ENCODE measurements at places on chromosomes 1 and 21. TPM values are rescaled to one million over a fixed set of nuclear protein-coding genes. Genes with fewer than 3 reads are reported as not detected.

Gene FALEC
- total RNA-seq: not detected

Gene LCE2B
- not detected for total RNA-seq

Gene SEMA6C
- total RNA-seq: 0.06 TPM

Gene DCST1
- not detected for total RNA-seq

Gene FAM177B
- total RNA-seq: not detected

Gene FAM167B
- total RNA-seq: 0.19 TPM

Gene PTPN22
- total RNA-seq: 1.5 TPM

Gene OR10T2
- total RNA-seq: not detected

Gene KCNA3
- not detected for total RNA-seq

Gene ALDH4A1
- 10.8 TPM for total RNA-seq

DNA sequence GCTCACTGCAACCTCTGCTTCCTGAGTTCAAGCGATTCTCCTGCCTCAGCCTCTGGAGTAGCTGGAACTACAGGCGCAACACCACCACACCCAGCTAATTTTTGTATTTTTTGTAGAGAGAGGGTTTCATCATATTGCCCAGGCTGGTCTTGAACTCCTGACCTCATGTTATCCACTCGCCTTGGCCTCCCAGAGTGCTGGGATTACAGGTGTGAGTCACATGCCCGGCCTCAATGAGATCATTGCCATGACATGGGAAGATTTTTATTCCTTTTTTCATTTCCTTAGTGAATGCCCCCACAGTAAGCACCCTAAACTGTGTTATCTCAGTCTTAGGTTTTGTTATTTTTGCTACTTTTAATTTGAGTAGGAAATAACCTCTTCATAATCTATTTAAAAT, 977.9 kb downstream of the BRINP3 start:
- H3K36me3 ChIP-seq: no peaks in the 10 kb centered on the region
- H3K4me3 ChIP-seq: no peak overlapping the region
- no peaks in the 10 kb centered on the region for H3K4me1 ChIP-seq
- no peak overlapping the region for H3K27ac ChIP-seq
- DNase-seq: no peak
- H3K27me3 ChIP-seq: no peaks in the 10 kb centered on the region

GRCh38 chr1:209157546-209158249, 425.8 kb upstream of the CAMK1G start:
- no peaks in the 10 kb centered on the region for H3K36me3 ChIP-seq
- DNase-seq: no peak
- H3K27ac ChIP-seq: no peak overlapping the region
- H3K4me1 ChIP-seq: no peaks in the 10 kb centered on the region
- H3K27me3 ChIP-seq: no peaks in the 10 kb centered on the region

GRCh38 chr1:209751627-209752231, 4.1 kb upstream of the TRAF3IP3 start:
- H3K4me3 ChIP-seq: no peak overlapping the region
- H3K27ac ChIP-seq: no peak overlapping the region
- DNase-seq: no peak
- no peaks in the 10 kb centered on the region for H3K36me3 ChIP-seq
- peaks cover 9% of the 10 kb centered on the region for H3K4me1 ChIP-seq

DNA sequence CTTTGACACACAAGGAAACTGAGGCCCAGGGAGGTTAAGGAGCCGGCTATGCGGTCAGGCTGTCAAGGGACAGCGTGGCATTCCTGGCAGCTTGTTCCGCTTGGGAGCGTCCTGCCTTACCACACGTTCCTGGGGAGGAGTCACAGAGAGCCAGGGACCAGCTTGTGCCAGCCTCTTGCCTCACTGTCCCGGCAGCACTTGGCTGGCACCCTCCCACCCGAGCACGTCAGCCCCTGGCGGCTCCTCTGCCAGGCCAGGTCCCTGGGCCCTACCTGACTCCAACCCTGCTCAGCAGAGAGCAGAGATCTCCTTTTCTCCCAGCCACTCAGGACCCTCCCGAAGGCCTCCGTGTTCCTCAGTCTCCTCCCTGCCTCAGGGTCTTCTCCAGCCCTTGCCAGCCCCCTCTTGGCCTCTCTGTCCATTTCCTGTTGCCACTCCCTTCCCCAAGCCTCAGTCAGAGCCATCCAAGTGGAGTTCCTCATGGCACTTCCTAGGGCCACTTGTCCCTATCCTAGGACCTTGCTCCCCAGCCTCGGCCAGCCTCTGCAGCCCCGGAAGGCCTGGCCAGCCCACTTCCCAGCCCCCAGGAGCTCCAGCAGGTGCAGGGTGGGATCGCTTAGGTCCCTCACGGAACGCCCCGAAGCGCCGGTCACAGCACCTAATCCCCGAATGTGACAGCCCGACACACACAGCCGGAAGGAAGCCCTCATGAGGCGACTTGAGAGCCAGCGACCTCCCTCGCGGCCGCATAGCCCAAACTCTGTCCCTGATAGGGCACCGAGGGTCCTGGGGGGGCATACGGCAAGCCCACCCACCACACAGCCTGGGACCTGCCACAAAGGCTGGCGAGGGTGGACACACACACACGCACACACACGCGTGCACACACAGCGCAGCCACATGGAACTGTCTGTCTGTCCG, 130.3 kb downstream of the CASZ1 start:
- no peaks in the 10 kb centered on the region for H3K4me1 ChIP-seq
- no peak overlapping the region for H3K27ac ChIP-seq
- peaks cover 30% of the 10 kb centered on the region for H3K27me3 ChIP-seq

- no peak for DNase-seq
- peaks cover 5% of the 10 kb centered on the region for H3K4me1 ChIP-seq
- H3K36me3 ChIP-seq: peaks cover 7% of the 10 kb centered on the region
- H3K27me3 ChIP-seq: no peaks in the 10 kb centered on the region
- H3K27ac ChIP-seq: no peak overlapping the region
These were observed 420 bp upstream of the VPS13D start for GRCh38 chr1:12229386-12229834.

DNA sequence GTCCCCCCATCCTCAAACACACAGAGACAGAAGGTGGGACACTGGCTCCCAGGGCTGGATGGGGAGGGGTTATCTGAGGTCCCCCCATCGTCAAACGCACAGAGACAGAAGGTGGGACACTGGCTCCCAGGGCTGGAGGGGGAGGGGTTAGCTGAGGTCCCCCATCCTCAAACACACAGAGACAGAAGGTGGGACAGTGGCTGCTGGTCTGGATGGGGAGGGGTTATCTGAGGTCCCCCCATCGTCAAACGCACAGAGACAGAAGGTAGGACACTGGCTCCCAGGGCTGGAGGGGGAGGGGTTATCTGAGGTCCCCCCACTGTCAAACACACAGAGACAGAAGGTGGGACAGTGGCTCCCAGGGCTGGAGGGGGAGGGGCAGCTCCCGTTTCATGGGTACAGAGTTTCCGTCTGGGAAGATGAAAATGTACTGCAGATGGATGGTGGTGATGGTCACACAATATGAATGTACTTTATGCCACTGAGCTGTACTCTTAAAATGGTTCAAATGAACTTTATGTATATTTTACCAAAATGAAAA, 69.2 kb downstream of the SCCPDH start:
- no peaks in the 10 kb centered on the region for H3K36me3 ChIP-seq
- no peak overlapping the region for H3K4me3 ChIP-seq
- no peaks in the 10 kb centered on the region for H3K27me3 ChIP-seq
- no peak overlapping the region for H3K27ac ChIP-seq

DNA sequence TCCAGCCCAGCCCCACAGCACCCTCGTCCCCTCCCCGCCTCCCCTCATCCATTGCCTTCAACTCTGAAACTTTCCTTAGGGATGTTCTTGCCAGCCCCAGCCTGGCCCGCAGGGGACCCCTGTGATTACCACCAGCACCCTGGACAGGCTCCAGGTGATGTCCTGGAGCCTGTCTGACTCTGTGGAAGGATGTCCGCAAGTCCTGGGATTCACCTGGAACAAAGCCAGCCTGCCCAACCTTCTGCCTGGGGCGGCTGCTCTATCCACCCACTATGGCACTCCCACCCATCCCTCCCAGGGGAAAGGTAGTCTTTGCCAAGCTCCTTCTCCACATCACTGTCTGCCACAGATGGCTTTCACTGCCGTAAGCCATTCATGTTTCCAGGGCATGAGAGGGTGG, 24.4 kb upstream of the PTPRF start:
- H3K36me3 ChIP-seq: no peaks in the 10 kb centered on the region
- H3K27ac ChIP-seq: no peak overlapping the region
- no peak overlapping the region for H3K4me3 ChIP-seq
- DNase-seq: peak; percentile 37
- no peaks in the 10 kb centered on the region for H3K27me3 ChIP-seq
- H3K4me1 ChIP-seq: no peaks in the 10 kb centered on the region

DNA sequence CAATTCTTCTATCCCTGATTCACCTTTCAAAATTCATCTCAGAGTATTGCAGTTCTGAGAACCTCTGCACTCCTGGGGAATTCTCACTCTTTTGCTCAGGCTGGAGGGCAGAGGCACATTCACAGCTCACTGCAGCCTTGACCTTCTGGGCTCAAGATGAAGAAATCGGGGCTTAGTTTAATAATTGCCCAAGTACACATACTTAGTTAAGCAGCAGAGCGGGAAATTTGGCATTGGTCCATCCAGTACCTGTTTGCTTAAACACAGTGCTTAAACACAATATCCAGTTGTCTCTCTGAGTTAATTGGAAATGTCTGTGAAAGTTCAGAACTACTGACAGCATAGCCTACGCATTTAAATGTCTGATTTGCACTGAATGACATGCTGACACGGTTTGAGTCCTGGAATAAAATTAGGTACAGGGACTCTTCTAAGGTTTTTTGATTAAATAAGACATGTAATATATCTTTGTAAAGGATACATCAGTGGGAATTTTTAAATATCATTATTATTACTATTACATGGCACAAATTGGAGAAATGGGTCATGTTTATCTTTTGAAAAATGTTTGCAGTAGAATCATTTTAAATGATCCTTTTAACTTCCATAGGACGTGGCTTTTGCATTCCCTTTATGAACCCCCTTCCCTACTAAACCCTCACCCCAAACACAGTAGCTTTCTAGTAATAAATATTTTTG, 337.4 kb downstream of the SRGAP2C start:
- DNase-seq: no peak
- no peaks in the 10 kb centered on the region for H3K36me3 ChIP-seq
- peaks cover 16% of the 10 kb centered on the region for H3K27me3 ChIP-seq
- no peaks in the 10 kb centered on the region for H3K4me1 ChIP-seq
- no peak overlapping the region for H3K27ac ChIP-seq
- H3K4me3 ChIP-seq: no peak overlapping the region

DNA sequence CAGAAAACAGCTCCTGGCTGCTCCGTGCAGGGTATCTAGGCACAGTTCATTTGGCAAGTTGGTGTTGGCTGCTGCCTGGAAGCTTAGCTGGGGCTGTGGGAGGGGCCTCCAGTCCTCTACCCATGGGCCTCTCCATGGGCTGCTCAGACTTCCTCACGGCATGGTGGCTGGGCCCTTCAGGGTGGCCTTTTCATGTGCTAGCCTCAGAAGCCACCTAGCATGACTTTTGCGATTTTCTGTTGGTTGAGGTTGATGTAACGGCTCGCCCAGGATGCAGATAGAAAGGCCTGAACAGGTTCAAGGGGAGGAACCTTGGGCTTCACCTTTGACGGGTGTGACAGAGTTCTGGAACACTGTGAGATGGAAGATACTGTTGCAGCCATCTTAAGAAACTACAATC, 25.8 kb upstream of the LHX4 start:
- no peaks in the 10 kb centered on the region for H3K27me3 ChIP-seq
- no peak overlapping the region for H3K27ac ChIP-seq
- H3K4me1 ChIP-seq: no peaks in the 10 kb centered on the region

GRCh38 chr1:235648407-235648907, 1.1 kb downstream of the GNG4 start:
- no peak for DNase-seq
- no peaks in the 10 kb centered on the region for H3K36me3 ChIP-seq
- H3K27ac ChIP-seq: no peak overlapping the region
- peaks cover 5% of the 10 kb centered on the region for H3K27me3 ChIP-seq

DNA sequence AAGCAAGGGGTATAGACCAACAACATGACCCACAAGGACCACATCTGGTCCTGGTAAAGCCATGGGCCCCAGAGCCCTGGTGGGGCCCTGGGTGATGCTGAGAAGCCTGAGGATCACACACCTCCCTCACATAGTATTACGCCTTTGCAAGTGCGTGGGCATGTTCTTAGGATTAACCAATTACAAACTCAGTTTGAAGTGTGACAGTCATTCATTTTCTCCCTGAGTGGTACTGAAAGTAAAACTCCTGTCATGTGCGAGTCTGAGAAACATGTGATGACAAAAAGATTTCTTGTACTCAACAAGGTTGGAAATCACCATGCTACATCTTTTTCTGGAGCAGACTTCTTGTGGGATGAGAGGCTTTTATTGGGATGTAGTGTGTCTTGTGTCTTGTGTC, 315.3 kb upstream of the DUSP10 start:
- H3K4me1 ChIP-seq: no peaks in the 10 kb centered on the region
- DNase-seq: no peak
- no peaks in the 10 kb centered on the region for H3K27me3 ChIP-seq
- H3K27ac ChIP-seq: no peak overlapping the region
- H3K36me3 ChIP-seq: no peaks in the 10 kb centered on the region
